ENCODE measurements at places on chromosomes 1 and 21.

DNA sequence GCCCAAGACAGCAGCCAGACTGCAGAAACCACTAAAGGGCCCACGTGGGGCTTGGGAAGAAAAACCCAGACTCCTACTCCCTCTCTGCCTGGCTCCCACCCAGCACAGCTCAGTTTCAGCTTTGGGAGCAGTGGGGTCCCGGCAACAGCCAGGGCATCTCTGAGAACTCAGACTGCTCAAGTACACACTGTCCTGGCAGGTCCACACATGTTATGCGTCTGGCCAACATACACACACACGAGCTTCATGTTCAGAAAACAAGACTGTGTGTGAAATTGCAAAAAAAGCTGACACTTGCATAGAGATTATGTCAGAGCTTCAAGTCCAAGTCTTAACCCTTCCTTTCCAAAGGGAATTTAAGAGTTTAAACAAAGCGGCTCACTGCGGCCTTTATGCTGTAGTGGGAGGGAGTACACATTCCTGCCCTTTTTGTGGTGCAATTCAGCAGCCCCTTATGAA is 136.6 kb upstream of the CD34 start:
- DNase-seq = peak; percentile 26

- DNase-seq = no peak
Measured at GRCh38 chr1:186091222-186091720, 283.8 kb downstream of the TPR start.

- DNase-seq = no peak
Measured at GRCh38 chr1:172977296-172978017, 73.3 kb downstream of the TNFSF18 start.

DNA sequence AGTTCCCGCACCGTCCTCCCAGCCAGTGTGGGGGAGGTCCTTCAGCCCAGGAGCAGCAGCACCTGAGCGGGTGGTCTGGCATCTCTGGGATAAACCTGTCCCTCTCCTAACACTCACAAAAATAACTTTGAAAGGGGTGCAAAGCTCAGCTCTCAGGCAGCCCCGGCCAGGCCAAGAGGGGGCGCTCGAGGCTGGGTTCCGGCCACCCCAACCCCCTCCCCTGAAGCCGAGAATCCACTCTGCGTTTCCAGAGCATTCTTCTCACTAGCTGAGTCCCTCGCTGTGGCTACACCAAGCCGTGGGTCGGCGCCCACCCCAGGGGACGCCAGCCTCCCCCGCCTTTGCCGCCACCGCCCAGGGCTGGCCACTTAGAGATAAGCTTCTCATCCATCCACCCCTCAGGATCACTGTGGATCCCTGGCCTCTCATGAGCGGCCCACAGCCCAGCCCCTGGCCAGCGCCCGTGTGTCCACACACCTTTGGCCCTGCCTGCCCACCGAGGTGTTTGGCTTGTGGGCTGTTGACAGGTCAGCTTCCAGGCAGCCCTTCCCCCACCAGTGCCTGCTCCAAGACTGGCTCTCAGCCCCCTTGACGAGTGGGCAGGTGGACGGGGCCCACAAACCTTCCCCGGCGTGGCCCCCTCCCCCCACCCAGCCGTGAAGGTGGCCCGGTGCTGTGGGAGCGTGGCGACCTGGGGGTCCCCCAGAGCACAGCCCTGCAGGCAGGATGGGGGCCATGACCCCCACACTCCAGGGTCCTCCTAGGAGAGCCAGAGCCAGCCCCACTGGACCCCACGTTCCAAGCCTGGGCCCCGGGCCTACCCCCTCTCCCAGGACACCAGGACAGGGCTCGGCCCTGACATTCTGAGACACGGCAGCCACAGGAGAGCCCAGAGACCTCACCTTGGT is 1.9 kb downstream of the FTCD start:
- DNase-seq = no peak

DNA sequence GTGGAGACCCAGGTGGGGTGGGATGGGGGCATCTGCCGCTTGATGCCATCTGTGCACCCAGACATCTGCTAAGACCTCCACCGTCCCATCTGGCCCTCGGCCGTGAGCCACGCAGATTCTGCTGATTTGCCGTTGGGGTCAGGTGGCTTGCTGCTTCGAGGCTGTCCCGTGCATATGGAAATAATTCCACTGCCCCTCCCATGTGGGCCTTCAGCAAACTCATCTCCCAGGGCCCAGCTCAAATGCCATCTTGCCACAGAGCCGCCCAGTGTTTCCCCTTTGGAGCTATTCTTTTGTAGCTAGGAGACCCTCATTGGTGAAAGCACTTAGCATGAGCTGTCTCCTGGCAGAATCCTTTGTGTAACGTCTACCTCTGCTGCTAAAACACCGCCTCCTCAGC is 99.8 kb downstream of the KAZN start:
- no peak for DNase-seq

DNA sequence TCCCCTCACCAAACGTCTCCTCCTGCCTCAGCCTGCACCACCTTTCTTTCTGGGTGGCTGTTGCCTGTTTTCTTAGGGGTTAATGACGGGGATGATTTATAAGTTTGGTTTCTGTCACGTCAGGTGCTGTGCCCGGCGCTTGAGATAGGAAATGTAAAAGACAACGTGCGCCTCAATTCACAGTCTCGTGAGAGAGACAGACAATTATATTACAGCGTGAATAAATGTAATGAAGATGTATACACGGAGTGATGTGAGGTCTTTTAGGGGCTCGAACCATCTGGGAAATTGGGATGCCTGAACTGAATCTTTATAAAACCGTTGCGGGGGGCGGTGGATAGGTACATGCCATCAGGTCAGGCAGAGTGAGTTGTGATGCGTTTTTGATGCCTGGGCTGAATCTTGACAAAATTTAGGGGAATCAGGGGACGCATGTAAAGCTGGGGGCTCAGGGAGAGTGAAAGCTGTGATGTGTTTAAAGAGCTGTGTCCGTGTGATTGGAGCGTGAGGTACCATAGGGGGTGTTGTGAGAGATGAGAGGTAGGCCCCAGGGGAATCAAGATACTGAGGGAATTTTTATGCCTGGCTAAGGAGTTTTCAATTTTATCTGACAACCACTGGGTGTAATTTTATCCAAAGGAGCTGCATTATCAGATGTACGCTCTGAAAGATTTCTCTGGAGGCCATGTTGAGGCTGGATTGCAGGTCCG is 831 bp downstream of the TIPRL start:
- no peak for DNase-seq

- no peak for DNase-seq
Measured at GRCh38 chr1:97918961-97919360, 1.9 kb downstream of the DPYD start.

- DNase-seq = no peak
Measured at GRCh38 chr21:42665026-42665425, 11.6 kb downstream of the PDE9A start.

DNA sequence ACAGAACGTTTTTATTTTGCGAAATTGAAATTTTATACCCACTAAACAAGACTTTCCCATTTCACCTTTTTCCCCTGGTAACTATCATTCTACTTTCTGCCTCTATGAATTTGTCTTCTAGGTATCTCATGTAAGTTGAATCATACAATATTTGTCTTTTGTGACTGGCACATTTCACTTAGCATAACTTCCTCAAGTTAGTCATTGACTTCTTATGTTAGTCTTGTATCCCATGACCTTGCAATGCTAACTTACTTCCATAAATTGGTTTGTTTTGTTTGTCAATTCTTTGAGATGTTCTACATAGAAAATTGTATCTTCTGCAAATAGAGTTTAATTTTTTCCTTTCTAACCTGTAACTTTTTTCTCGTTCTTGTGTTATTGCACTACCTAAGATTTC is 26.9 kb downstream of the SH3BP5L start:
- DNase-seq = no peak

- no peak for DNase-seq
Measured at GRCh38 chr1:153058154-153058553, 842 bp upstream of the SPRR2A start.

DNA sequence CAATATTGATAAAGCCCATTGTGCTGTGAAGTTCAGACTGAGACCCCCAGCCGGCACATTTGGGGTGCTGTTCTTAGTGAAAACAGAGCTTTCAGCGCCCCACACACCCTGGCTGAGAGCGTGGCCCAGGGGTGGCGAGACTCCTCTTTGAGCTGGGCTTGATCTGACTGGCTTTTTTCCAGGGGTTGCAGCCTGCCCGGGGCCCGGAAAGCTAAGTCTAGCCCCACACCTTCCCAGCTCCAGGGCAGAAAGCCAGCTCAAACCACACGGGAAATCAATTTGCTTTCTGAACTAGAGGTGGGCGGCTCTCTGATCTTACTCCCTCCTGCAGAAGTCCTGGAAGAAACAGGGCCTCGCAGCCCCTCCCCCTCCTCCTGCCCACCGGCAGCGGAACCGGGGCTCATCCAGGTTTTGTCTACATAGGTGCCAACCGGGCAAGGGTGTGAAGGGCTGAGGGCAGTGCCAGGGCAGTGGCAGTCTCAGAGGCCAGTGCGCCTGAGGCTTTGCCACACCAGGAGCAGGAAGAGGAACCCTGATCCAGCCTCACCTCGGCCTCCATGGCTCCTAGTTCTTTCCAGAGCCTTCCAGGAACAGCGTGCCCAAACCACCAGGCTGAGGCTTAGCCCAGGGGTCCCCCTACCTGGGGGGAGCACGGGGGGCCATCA is 155.3 kb downstream of the NPHP4 start:
- DNase-seq = no peak

GRCh38 chr1:174051956-174052355 is 29.8 kb upstream of the RC3H1 start:
- no peak for DNase-seq

DNA sequence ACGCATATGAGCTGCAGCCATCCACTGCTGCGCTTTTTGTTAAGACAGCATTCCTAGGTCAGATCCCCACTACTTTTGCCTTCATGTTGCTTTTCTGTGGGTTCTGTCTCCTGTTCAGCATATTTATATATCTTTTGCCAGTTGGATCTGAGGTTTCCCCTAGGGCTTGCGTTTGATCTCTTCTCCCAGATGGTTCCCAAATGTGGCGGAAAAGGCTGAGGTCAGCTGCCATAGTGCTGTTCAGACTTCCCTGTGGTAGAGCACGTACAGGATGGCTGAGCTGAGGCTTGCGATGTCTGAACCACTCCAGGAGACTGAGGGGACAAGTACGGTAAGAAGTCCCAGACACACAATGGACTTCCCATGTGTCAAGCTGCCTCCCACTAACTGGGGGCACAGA is 39.8 kb downstream of the COL6A1 start:
- no peak for DNase-seq

DNA sequence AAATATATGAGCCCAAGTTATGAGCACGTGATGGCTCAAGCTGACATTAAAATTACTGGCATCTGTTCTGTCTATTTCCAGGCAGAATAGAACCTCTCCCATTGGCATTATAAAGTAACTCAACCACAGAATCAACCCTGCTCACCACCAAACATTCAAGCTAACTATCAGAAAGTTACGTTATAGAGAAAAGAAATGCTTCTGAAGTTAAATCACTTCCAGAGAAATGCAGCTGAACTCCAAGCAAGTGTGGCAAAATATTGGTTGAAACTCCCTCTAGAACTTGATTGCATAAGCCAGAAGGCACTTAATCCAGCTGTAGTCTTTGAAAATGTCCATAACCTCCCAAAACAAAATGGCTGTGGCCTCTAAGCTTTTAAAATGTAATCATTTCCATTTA is 36.2 kb upstream of the UBE2U start:
- no peak for DNase-seq

GRCh38 chr1:187842406-187843165 is 1013.8 kb downstream of the PLA2G4A start:
- DNase-seq = no peak

- DNase-seq = no peak
Measured at GRCh38 chr21:31236528-31236927, 107.5 kb downstream of the TIAM1 start.

GRCh38 chr1:75245239-75245638 is 111.1 kb downstream of the LHX8 start:
- no peak for DNase-seq

- no peak for DNase-seq
Measured at GRCh38 chr1:223257856-223258550, 106.0 kb downstream of the SUSD4 start.

GRCh38 chr21:33386222-33386784 is 16.9 kb upstream of the IFNGR2 start:
- DNase-seq = no peak

DNA sequence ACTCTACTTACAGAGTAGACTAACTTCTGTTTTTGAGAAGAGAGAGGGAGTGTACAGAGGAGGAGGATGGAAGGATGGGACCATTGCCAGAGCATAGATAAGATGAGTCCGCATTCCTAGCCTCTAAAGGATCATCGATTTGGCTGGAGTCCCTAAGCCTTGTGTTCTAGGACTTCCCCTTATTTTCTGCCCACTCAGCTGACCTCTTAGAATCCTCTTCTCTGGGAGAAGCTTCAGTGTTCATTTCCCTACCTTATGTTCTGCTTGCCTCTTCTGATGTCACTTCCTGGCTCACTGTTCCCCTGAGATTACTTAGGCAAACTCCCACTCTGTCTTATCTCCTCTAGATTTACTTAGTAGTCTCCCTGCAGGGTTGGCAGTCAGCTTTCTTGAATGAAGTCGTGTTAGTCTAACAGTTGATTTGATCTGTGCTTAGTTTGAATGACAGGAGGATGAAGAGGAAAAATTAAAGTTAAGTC is 156.7 kb downstream of the SYT2 start:
- DNase-seq = no peak

DNA sequence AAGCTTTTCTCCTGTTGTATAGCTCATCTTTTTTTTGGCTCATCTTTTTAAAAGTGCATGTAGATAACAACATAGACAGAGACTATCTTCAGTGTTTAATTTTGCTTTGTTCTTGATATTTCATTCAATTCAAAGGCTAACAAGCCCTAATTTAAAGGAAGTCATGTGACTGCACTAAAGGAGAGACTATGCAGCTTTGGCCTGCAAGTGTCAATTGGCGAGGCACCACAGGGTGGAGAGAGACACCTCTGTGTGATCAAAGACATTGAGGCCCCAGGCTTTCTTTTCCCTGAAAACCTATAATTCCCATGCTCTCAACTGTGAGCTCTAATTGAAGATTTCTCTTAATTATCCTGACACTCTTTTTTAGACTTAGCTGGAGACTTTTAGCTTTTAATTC is 53.6 kb downstream of the CHODL start:
- DNase-seq = no peak

DNA sequence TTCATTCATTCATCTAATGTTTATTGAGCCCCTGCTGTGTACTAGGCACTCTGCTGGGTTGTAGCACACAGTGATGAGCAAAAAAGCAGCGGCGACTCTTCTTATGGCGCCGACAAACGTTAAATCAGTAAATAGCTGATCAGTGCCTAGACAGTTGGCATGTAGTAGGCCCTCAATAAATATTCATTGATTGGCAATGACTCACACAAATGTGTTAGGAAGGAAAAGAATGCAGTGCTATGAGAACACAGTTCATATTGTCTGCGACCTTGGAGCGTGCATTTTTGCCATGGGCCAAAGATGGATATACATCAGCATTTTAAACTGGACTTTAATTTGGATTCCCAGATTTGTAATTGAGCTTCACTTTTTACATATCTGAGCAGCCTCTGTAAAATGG is 52.0 kb downstream of the PRDM2 start:
- no peak for DNase-seq

GRCh38 chr1:60895252-60895651 is 187.1 kb upstream of the NFIA start:
- no peak for DNase-seq

GRCh38 chr1:198007687-198008607 is 90.8 kb downstream of the LHX9 start:
- no peak for DNase-seq
